SW480 (cell line): ENCODE measurements at places on chromosomes 7 and 10.

GRCh38 chr7:77679608-77680007, 16.7 kb upstream of the RSBN1L start:
- no peak for DNase-seq

DNA sequence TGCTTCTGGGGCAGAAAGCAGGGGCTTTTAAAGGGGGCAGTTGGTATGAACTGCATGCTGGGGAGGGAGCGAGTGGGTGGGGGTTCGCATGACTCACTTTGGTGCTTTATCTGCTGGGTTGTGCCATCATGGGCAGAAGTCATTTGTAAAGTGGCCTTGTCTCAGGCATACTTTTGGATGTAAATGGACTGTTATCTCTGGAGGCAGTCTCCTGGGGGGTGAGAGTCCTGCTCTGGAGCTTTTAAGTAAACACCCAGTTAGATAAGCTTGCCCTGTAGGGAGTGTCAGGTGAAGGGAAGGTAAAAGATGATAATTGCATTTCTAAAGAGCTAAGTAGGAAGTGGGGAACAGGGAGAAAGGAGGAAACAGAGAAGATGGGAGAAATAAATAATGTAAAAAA, 1.6 kb upstream of the GSTO1 start:
- no peak for DNase-seq

DNA sequence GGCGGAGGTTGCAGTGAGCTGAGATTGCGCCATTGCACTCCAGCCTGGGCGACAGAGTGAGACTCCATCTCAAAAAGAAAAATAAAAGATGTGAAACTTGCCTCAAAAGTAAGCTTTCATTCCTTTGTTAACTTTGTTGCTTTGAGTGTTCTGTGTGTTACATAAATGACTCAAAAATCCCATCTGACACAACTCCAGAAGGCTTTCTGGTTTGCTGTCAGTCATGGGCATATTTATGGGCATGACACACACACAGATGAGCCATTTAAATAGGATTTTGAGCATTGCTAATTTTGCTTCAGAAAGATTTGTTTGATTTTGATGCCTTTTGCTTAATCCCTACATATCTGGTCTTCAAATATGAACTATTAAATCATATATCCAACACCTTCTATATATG, 82.6 kb downstream of the CACNB2 start:
- DNase-seq, result no peak

GRCh38 chr10:113663908-113664307, at the start of gene NRAP:
Gene NRAP, minus strand, starts transcription at chr10:113664041. Its CDS starts 159 bp downstream, at chr10:113663882.
- no peak for DNase-seq

DNA sequence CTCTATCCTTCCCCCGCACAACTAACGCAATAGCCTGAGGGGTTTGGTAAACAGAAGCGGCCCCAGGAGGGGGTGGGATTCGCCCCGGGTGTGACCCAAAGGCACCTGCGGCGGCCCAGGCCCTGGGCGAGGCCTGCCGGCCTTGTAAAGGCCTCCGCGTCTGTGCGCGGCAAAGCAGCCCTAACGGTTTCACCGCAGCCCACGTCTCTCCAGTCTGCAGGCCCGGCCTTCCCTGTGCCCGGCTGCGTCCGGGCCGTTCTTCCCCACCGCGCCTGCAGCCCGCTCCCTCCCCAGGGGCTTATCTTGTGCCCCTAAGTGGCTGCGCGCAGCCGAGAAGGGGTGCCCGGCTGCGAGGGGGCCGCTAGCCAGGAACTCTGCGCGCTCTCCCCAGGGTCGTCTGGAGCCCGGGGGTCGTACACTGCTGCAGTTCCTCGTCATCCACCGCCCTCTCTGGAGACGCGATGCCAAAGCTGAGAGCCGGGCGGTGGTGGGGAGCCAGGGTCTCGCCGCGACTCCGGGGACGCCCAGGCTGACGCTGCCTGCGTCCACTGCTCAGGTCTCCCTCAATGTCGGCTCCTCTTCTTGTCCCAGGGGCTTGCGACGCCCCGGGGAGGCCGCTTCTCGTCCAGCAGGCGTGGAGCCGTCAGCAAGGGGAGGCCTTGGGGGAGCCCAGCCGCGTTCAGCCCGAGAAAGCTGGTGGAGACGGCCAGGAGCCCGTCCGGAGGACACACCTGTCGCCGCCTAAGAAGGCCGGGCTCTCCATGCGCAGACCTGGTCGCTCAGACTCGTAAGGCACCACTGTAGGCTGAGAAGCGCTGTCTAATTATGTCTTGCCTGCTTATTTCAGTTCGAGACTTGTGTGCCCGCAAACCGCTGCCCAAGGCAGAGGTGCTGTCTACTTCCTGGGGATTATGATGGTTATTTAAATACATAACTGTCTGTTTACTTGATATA, 132.3 kb downstream of the SPAG6 start:
- no peak for DNase-seq

DNA sequence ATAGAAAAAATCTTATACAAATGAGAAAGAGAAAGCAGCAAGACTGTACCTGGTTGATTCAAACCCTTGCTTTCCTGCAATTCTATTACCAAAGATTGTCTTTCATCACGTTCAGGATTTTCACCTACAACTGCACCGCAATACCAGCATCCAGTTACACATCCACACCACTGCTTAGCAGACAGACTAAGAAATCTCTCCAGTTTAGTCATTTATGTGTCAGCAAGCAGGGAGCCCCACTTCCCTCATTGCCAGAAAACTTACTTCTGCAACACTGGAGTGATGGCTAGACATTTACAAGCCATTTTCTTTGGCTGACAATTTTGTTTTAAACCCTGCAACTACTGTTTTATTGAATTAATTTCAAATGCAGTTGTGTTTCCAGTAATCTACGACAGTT, 359.6 kb upstream of the MEOX2 start:
- no peak for DNase-seq
